RKO (cell line): ENCODE measurements at places on chromosomes 2 and 18.
A peak's percentile ranks its signal among the peaks of the same experiment; 100 is the strongest.

GRCh38 chr2:199883474-199884212, 27.4 kb upstream of the C2orf69 start:
- no peak for DNase-seq

- DNase-seq: no peak
Observed at GRCh38 chr2:21270083-21270491, 146.3 kb downstream of the TDRD15 start.

- DNase-seq: no peak
Observed at GRCh38 chr2:78318275-78318674, 707.2 kb upstream of the REG3G start.

DNA sequence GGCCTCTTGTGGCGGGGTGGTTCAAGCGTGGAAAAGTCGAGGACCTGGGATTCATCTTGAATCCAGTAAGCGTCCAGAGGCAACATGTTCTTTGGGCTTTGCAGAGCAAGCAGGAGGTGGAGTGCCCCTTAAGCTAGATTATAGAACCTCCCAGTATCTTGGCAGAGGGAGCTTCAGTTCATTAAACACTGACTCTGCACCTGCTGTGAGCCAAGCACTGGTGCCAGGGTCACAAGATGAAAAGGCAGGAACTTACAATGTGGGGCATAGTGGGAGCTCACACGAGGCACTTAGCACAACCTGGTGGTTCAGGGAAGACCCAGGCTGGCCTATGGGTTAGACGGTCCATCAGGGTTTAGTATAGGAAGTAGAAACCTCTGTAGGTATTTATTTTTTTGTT, 7.4 kb upstream of the FZD5 start:
- DNase-seq: no peak

DNA sequence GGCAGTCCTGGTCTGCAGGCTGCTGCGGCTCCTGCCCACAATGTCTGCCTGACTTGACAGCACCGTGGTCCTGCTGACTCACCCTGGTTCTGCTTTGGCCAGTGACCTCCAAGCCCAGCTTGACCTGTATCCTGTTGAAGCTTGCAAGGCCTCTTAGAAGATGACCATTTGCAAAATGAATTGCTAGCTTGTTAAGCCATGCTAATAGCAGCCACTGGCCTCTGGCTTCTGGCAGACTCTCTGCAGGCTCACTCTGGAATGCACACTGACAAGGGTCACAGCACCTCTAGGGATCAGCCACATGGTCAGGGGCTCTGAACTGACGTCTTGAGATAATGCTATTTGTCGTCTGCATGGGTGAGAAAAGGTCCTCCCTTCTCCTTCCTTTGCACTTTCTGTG, 25.9 kb downstream of the CNGA3 start:
- no peak for DNase-seq

DNA sequence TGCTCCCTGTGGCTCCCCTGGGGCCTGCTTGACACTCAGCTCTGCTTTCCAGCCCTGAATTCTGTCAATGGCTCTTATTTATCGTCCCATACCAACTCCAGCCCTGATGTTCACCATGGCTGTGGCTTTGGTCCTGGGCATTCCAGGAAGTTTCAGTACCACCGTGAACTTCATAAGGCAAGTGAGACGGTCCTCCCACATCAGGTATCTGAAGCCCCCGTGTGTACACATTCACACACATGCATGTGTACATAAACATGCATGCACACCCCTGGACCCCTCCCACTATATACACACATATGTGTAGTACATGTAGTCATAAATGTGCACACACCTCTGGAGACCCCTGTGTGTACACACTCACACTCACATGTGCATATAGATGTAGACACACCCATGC, 43.3 kb upstream of the PUM2 start:
- DNase-seq: no peak

DNA sequence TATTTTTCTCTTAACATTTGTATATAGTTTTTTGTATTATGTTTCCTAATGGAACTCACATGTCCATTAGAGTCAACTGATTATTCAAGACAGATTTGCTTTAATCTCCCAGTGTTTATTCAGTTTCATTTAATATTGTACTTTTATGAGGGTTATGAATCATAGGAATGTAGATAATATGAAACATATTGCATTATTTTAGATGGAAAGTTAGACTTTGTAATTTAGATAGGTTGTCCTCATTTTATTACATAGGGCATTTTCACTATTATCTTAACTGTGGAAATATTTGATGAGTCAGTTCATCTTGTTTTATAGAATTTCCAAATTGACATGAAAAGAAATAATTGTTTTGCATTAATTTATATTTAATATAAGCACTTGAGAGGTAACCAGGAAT, 240.8 kb downstream of the PLCL1 start:
- no peak for DNase-seq

DNA sequence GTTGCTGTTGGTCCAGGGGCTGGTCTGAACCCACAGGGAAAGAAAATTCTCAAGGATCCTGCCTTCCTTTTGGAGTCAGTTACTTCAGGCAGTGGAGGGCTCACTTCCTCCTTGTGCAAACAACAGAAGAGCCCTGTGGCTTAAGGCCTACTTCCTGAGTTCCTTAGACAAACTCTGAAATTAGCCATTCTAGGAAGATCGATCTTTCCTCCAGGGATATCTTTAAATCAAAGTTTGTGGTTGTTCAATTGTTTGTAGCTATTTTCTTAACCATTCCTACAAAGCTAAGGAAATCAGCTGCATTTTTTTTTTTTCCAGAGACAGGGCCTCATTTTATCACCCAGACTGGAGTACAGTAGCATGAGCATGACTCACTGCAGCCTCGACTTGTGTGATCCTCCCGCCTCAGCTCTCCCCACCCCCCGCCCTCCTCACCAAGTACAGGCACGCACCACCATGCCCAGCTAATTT, 156.0 kb downstream of the TANC1 start:
- DNase-seq: no peak

- no peak for DNase-seq
Observed at GRCh38 chr2:53347269-53347668, 420.3 kb upstream of the CHAC2 start.

DNA sequence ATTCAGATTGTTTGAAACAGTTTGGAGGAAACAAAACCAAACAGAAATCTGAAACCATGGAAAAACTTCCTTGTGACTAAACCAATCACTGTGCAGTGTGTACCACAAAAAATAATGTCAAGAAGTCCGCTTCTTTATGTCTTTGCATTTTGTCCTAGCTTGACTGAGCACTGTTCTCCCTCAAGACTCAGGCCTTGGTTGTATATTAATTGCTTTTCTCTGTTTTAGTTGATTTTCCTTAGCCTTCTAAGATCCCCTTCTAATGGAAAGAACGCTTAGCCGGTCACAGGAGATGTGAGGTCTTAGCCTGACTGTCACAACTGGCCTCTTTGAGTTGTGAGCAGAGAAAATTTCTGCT, 56.6 kb downstream of the LCLAT1 start:
- DNase-seq: no peak

DNA sequence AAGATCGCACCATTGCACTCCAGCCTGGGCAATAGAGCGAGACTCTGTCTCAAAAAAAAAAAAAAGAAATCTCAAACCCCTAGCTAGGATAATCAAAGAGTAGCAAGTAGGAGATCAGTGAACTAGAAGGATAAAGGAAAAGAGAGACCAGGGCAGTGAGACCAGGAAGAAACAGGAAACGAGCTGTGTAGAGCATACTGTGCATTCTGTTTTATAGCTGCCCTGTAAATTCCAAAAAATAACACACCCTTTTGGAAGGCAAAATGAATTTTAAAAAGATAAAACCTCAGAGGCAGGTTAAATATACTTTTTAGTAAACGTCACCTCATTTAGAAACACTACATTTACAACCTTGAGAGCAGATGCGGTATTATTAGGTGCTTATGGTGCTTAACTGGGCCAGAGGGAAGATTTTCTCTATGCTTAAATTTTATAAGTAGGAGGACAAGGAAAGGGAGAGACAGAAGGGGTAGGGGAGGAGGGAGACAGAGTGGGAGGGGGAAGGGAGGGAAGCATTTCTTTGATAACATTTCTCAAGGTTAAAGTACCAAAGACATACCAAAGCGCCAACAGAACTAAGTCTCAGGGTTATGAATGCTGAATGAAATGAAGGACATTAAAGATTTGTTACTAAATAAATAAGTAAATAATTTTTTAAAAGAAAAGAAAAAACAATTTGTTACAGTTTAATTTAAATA, 30.1 kb downstream of the FEZ2 start:
- peak; percentile 80 for DNase-seq

- DNase-seq: no peak
Observed at GRCh38 chr2:8628179-8628865, 53.5 kb upstream of the ID2 start.

DNA sequence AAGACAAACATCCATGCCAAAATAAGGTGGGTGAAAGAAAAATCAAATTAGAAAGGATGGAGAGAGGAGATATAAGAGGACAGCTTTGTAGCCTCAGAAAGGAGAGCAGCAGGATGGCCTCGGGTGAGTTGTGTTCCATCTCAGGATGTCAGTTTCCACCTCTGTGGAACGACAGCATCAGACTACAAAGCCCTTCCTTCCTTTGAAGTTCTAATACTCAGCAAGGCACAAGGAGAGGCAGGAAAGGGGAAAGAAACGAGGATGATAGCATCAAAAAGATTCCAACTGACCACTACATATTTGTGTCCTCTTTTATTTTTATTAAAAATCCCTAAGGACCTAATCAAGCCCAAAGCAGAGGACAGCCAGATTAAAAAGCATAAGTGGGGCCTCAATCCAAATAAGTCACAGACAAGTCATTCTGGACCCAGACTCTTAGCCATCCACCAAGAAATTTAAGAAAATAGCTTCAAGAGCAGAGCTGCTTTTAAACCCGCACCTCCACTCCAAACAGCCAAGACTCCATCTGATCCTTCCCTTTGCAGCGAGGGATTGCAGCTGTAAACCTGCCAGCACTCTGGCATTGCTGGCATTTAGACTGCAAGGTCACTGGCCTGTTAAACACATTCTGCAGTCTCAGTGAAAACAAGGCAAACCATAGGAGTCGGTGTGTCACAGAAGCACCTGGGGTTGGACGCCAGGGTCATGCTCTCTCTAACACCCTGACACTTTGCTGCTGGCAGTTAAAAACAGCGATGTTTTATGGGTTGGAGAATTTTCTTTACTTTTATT, 314.5 kb upstream of the CHAC2 start:
- no peak for DNase-seq

GRCh38 chr2:140257692-140258300, 1477.6 kb upstream of the NXPH2 start:
- DNase-seq: no peak

DNA sequence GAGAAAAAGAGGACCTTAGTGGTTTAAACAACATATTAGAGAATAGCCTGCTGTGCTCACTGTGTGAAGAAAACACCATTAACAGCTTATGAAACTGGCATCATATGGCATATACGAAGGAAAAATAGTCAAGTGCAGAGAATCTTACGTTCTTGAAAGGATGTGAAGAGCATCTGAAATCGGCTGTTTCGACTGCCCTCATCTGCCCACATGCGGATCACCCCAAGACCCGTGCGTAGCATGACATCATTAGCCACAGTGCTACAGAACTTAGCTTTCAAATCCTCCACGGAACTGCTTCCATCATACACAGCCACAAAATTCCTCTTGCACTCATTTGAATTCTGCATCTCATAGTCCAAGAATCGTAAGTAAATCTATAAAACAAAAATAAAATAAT, 84.3 kb downstream of the NETO1 start:
- DNase-seq: no peak

DNA sequence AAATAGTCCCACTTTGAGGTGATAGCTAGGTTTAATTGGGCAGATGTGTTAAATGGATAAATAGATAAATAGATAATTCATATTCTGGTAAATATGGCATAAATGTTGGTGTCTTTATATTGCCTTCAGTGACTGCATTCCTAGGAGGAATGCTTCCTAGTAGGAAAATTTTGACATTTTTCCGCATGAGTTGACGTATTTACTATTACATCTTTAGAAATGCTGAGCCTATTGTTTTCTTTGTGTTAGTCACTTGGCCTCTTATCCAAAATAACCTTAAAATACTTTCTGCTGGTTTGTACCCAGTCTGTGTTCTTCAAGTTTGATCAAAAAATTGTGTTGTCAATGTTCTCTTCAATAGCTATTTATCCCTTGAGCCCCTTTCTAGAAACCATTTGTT, 495.6 kb upstream of the ZEB2 start:
- no peak for DNase-seq

- DNase-seq: no peak
Observed at GRCh38 chr2:10541081-10541480, 93.0 kb upstream of the ODC1 start.

GRCh38 chr2:158046121-158046880, 55.4 kb upstream of the UPP2 start:
- DNase-seq: no peak

- no peak for DNase-seq
Observed at GRCh38 chr2:153873052-153874048, 1.6 kb downstream of the GALNT13 start.

- DNase-seq: no peak
Observed at GRCh38 chr2:220469201-220469600, 841.8 kb downstream of the SLC4A3 start.

DNA sequence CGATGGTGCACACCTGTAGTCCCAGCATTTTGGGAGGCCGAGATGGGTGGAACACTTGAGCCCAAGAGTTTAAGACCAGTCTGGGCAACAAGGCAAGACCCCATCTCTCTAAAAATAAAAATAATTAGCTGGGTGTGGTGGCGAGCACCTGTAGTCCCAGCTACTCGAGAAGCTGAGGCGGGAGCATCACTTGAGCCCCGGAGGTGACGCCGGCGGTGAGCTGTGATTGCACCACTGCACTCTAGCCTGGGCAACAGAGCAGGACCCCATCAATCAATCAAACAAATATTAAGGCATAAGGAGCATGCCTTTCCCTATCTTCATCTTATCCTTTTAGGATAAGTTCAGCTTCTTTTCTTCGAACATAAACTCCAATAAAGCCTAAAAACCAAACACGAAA, 1.1 kb downstream of the WDSUB1 start:
- DNase-seq: no peak

GRCh38 chr2:193303464-193303863, 1108.7 kb upstream of the TMEFF2 start:
- DNase-seq: no peak

GRCh38 chr18:24491927-24492834, 31.7 kb downstream of the HRH4 start:
- no peak for DNase-seq

DNA sequence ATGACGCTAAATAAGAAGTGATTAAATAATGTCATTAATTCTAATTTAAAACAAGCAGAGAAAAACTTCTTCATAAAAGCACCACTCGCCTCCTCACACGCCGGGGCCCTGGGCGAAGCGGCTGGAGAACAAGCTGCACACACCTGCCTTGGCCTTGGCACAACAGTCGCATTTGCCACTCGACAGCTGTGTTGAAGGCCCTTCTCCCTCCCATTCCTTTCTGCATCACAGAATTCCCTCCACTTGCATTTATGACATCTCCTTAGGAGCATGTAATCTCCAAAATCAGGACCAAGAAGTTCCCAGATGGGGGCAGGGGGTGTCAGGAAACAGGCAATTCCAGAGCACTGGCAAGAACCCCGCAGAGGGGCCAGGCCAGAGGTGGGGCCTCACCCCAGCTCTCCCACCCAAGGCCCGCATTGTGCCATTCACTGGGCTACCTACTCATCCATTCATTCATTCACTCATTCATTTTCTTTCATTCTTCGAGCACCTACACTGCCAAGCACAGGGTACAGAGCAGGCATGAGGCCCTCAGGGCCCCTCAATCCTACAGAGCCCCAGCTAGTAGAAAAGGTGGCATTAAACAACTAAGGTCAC, 6.4 kb downstream of the HDAC4 start:
- no peak for DNase-seq

GRCh38 chr2:190961918-190962487, 52.0 kb downstream of the STAT1 start:
- no peak for DNase-seq
